Motor neuron (in vitro differentiated cells): ENCODE measurements at places on chromosomes 13 and 19.
A peak's percentile ranks its signal among the peaks of the same experiment; 100 is the strongest.

- no peak for ATAC-seq
Observed at GRCh38 chr13:113157929-113158747, at the start of gene PROZ. Gene PROZ, plus strand, starts transcription at chr13:113158648. Its CDS starts 13 bp downstream, at chr13:113158661.

DNA sequence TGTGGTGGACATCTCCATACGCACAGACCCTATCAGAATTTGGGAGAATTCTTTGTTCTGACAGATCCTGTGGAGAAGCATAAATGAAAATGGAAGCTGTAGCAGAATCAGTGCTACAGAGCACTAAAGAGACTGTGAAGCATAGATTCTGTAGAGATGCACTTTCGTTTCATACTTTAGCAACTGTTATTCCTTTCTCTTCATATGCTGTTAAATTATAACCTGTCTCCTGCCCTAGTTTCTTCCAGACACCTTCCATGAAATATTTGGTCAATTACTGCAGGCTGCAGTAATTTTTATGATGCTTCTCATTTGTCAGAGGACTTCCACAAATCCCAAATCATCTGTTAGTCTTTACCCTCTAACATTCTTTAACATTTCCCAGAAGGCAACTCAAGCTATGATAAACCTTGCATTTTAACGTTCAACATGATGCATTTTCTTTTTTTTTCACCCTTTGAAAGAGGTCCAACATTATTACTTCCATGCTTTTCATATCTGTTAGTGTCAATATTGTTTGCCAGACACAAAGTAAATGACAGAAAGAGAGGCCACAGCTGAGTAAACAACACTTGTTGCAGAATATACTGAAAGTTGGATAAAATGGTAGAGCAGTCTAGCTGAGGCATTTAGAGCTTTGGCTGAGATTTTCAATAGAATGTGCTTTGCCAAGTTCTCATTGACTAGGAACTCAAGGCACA is 412.7 kb downstream of the LMO7 start:
- ATAC-seq: no peak

DNA sequence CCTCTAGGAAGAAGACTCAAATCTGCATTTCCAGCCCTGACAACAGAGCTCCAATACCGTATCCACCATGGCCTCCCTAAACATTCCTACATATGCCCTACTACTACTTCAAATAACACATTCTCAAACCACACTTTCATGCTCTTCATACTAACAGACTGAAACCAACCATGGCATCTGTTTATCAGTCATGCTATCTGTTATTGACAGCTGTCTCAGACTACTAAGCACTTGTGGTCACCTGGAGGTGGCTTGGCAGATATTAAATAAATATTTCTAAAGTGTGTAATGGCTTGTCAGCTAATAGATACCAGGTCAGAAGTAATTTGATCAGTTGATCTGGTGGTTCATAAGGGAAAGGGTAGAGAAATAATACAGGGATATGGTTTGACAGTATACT is 489.1 kb downstream of the DIAPH3 start:
- ATAC-seq: no peak

GRCh38 chr13:67119481-67119894 is 110.6 kb downstream of the PCDH9 start:
- peak; percentile 95 for ATAC-seq

GRCh38 chr19:40829205-40829604 is 21.0 kb downstream of the CYP2A6 start:
- no peak for ATAC-seq

DNA sequence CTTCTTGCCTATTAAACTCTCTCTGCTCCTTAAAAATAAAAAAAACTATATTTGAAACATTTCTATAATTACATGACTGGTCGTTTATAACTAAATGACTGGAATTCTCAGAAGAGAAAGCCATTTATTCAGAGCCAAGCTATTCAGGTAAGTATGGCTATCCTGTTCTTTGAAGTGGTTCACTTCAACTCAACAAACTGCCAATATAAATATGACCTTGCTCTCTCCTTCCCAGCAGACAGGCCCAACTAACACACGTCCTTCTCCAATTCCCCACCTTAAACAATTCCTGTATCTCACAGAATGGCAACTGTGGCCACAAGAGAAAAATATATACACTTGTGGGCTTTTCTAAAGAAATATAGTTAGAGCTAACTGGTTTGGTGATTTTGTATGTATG is 153.9 kb downstream of the MIPEP start:
- ATAC-seq: no peak

DNA sequence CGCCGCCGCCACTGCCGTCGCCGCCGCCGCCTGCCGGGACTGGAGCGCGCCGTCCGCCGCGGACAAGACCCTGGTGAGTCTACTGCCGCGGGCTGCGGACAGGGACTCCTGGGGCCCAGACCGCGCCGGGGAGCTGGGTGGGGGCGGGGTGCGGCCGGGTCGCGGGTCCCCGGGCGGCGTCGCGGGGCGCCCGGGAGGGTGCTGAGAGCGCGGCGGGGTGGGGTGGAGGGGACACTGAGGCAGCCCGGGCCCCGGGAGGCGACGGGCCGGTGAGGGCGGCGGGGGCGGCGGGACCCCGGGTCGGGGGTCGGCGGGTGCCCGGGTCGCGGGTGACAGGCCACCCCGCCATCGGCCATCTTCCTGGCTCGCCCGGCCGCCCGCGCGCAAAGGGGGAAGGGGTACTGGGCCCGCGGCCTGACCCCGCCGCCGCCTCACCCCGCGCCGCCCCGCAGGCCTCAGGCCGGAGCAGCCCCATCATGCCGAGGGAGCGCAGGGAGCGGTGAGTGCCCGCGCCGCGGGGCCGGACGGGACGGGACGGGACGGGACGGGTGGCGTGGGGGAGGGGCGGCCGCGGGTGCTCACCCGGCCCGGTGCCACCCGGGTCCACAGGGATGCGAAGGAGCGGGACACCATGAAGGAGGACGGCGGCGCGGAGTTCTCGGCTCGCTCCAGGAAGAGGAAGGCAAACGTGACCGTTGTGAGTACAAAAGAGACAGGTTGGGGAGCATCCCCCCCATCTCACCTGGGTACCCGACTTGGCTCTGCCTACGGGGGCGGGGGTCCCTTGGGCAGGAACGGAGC is 489 bp downstream of the CCNE1 start:
- ATAC-seq: peak; percentile 24

GRCh38 chr19:32238076-32238475 is 107.3 kb upstream of the ZNF507 start:
- ATAC-seq: no peak

- no peak for ATAC-seq
Observed at GRCh38 chr13:98775844-98776598, 23.5 kb upstream of the SLC15A1 start.

DNA sequence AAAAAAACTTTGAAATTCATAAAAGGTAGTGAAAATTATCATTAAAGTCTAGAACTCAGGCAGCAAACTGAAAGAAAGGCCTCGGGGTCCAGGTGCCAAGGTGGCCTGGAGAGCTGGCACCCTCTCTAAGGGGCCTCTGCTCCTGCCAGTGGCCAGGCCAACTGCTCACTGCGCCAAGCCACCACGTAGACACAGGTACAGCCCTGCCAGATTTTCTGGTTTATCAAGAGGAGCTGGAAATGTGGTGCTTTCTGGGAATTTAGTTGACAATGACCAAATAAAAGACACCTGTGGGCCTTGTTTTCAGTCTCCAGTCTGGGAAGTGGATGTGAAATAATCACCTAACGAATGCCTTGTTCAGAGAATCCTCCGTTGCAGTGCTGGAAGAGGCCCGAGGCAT is 22.8 kb downstream of the ZNF574 start:
- no peak for ATAC-seq

DNA sequence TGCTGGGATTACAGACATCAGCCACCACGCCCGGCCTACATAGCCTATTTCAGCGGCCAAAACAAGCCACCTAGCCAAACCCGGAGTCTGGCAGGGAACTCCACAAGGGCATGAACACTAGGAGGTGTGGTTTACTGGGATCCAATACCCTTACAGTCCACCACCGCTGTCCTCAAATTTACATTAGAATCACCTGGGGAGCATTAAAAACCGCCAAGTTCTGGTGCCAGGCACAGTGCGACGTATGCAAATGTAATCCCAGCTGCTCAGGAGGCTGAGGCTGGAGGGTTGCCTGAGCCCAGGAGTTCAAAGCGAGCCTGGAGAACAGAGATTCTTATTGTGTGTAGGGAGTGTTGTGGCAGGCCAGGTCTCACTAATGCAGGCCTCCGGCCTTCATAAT is 4.2 kb upstream of the AP1M1 start:
- no peak for ATAC-seq

DNA sequence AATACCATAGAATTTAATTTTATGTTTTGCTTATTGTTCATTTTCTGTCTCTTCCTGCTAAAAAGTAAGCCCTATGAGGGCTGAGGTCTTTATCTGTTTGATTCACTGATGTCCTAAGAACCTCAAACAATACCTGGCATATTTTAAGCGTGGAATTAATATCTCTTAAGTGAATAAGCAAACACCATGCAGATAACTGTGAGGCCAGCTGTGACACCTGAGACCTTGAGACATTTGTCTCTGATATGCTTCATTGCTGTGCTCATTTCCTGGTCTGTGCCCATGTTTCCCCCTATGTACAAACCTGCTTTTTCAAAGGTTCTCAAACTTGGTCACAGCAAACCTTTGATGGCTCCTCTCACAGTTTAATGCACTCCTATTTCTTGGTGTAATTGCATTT is 254.6 kb downstream of the COG6 start:
- ATAC-seq: no peak

DNA sequence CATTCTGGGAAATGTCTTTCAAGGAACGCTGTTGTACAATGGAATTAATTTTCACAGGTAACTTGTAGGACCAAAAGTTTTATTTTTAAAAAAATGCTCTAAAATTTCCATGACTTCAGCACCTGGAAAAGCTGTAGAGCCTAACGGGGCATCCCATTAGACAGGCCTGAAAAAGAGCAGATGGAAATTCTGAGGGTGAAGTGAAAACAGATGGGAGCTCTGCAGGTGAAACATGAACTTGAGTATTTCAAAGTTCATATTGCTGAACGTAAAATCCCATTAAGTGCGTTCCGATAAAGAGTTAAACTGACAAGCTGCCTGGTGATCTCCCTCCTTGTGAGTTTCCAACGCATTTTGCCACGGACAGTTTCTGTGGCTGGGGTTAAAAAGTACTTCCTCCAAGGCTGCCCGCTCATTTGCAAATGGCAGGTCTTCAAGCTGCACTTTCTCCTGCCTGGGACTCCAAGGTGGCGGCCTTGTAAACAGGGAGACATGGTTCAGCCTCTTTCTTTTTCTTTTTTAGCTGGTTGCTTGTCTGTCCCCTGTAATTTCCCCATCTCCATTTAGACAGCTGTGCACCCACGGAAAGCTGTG is 450.4 kb downstream of the FGF9 start:
- no peak for ATAC-seq

DNA sequence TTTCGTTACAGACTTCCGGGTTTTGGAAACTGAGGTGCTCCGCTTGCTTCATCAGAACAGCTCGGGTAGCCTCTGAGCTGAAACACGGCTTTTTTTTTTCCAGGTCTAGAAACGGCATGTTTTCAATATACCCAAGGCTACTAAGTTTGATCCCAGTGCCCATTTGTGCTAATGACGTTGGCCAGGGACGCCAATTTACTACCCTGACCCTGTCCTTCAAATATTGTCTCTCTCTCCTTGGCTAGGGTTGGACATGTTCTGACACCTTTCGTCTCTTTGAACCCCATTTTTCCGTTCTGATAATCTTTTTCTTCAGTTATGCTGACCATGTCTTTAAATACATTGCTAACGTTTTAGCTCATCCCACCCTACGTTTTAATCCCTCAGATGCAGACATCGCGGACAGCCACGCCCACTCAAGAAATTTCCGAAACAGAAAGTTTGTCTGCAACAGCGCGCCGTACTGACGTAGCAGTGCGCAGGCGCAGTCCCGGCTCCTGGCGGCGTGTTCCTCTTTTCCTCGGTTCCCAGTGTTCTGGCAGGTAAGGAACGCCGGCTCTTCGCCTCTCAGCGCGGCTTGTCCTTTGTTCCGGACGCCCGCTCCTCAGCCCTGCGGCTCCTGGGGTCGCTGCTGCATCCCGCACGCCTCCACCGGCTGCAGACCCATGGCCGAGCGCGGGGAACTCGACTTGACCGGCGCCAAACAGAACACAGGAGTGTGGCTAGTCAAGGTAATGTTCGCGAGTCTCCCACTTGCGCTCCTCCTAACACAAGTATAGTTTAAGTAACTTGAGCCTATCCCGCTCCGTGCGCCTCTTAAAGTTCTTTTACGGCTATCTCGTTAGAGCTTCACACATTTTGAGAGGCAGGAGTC is at the start of gene GTF2F2:
Gene GTF2F2, plus strand, starts transcription at position 520 of the 874 bp plus-strand sequence. Its CDS starts 146 bp downstream, at position 666.
- peak; percentile 83 for ATAC-seq

DNA sequence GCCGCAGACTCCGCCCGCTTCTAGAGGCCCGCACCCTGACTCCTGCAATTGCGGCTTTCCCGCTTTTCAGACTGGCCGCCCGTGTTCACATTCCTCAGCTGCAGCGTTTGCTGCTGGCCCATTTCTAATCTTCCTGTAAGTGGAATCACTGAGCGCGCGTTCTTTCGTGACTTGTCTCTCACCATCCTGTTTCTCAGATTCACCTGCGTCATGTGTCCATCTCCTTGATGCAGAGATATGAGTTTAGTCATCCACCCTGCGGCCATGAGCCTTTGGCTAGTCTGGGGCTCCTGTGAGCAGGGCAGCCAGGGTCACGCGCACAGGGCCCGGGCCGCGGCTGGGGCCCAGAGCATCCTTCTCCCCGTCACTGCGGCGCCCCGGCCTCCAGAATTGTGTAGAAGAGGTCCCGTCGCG is 110.0 kb downstream of the CRYL1 start:
- ATAC-seq: no peak
